ENCODE measurements at places on chromosomes 16 and 17.
A peak's percentile ranks its signal among the peaks of the same experiment; 100 is the strongest.

DNA sequence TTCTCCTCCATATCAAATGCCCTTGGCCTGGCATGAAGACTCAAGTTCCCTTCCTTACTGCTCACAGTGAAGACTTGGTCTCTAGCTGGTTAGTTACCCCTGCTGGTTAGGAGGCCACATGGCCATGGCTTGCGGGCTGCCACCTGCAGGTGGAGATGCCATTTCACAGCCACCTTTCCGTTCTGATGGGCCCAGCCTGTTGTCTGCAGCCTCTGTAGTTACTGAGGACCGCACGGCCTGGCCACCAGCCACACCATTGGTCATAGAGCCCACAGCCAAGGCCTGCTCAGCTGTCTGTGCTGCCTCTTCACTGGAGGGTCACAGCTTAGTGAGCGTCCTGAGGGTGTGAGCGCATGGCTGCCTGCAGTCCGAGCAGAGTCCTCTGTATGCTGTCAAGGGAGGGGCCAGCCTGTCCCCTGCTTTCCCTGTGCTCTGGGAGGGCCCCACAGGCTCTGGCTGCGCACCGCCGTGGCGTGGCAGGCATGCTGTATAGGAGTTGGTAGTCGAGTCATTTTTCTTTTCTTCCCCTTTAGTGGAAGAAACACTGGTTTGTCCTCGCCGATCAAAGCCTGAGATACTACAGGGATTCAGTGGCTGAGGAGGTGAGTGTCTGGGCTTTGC lies 59.2 kb downstream of the PLD6 start:
- DNase-seq: peak; percentile 15

GRCh38 chr17:1773696-1774181 lies 11.9 kb downstream of the SERPINF1 start:
- no peak for DNase-seq

DNA sequence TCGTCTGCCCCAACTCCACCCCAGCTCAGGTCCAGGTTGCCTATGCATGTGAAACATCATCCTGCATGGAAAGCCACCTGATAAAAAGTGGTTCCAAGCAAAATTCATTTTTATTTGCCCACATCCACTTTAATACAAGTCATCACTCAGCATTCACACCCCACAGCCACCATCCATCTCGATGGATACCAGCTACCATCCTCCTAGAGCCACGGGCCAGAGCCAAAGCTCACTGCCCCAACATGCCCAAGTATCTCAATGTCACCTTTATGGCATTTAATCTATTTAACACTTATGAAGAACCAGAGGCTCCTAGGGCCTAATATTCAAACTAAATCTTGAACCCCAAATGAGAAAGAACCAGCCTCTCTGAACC lies 70.5 kb downstream of the COPRS start:
- no peak for DNase-seq

- DNase-seq: no peak
Measured at GRCh38 chr16:7834771-7835431, 502.3 kb downstream of the RBFOX1 start.

All from RKO (cell line).